ENCODE measurements at places on chromosomes 4 and X.

- no peak for DNase-seq
Measured at GRCh38 chr4:22969287-22969896, 276.7 kb downstream of the GBA3 start.

DNA sequence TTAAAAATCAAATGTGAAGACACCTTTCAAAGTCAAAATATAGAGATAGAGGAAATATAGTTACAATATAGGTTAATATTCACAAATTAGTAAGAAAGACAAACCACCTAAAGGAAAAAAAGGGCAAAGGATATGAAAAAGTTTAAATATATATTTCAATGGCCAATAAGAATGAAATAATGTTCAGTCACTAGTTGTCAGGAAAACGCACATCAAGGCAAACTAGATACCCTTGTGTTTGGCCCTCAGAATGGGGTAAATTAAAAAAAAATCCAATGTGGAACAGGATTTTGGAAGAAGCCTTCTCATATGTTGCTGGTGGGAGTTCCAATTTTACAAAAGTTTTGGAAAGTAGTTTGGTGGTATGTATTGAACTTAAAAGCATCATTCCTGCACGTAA is 2.4 kb downstream of the ZNF41 start:
- no peak for DNase-seq

- DNase-seq, result no peak
Measured at GRCh38 chr4:170657761-170658160, 568.0 kb upstream of the AADAT start.

DNA sequence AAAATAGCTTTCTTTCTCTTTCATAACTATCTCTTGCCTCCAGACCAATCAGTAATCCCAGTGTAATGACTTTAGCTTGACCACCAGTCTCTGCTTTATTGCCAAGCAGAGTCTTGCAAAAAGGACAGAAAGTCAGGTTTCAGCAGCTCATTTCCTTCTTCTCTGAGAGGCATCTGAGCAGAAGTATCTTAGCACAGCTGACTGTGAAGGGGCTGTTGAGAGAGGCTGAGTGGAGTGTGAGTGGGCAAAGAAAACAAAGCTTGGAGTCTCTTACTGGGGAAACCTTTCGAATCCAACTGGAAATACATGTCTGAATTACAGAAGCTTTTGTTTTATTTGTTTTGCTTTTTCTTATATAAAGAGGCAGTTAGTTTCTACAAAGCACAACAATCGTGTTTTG is 170.3 kb upstream of the IGFBP7 start:
- no peak for DNase-seq

GRCh38 chr4:128560754-128561495 is 248.6 kb upstream of the JADE1 start:
- no peak for DNase-seq

- no peak for DNase-seq
Measured at GRCh38 chr4:7632971-7633370, 198.2 kb upstream of the PSAPL1 start.

DNA sequence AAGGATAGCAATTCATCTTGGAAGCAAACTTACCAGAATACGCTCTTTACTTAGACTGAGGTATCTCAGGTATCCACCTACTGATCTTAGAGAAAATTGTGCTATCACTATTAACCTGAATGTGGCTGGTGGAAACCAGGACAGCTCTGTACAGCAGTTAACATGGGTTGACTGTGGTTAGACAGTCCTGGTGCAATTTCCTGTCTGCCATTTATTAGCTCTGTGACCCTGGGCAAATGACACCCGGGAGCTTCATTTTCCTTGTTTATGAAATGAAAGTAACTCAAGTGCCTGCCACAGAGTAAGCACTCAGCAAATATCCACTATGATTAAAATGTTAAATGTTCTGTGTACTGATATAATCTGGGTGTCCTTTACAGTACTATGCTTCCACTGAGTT is 60.0 kb downstream of the SMC1A start:
- no peak for DNase-seq

DNA sequence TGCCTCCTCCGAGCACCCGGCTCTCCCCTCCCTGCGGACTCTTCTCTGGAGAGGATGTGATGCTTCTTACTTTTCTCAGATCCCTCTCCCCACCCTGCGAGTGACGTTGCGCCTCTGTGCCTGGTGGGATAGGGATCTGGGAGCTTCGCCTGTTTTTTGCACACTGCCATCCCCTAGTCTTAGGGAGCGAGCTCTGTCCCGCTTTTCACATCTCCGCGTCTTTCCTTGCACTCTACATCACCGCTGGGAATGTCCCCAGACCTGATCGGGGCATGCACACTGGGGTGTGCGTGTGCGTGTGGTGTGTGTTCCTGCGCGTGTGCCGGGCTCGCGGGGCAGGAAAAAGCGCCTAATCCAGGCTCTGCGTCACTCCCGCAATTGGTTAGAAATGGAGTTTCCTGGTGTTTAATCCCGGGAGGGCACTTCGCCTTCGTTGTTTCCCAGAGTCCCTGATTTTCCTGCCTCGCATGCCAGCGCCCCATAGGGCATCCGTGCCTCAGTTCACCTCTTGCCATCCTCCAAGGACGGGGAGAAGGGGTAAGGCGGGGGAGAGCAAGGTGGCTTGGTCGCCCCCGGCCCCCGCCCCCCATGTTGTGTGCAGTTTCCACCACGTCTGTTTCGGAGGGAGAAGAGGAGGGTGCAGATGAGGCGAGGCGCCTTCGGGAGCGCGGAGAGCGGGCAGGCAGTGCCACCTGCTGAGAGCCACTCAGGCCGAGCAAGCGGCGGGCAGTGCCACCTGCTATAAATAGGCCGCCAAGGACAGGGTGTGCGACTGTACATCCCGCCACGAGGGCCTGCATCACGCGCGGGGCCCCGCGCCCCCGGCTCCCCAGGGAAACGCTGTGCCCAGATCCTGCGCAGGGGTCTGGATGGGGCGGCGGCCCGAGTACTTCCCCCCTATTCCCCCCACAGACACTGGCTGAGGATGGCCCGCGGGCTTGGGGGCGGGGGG is 759 bp upstream of the TBC1D1 start:
- no peak for DNase-seq

- no peak for DNase-seq
Measured at GRCh38 chr4:13989501-13989900, 362.0 kb upstream of the BOD1L1 start.

DNA sequence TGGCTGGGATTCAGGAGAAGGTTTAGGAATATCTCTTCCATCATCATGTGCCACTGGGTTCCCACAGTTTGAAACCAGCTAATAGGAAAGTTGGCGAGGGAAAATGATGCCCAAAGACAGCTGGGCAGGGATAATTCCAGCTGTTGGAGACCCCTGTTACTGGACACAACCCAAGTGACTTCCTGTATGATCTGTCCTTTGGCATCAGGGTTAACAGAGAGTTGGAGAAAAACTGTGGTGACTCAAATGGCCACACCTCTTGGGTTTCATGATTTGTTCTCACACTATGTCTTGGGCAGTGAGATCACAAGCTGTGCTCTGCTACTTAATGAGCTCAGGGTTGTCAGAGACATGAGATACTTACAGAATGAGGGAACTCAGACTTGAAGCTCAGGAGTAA is 3.8 kb downstream of the FGF16 start:
- no peak for DNase-seq

DNA sequence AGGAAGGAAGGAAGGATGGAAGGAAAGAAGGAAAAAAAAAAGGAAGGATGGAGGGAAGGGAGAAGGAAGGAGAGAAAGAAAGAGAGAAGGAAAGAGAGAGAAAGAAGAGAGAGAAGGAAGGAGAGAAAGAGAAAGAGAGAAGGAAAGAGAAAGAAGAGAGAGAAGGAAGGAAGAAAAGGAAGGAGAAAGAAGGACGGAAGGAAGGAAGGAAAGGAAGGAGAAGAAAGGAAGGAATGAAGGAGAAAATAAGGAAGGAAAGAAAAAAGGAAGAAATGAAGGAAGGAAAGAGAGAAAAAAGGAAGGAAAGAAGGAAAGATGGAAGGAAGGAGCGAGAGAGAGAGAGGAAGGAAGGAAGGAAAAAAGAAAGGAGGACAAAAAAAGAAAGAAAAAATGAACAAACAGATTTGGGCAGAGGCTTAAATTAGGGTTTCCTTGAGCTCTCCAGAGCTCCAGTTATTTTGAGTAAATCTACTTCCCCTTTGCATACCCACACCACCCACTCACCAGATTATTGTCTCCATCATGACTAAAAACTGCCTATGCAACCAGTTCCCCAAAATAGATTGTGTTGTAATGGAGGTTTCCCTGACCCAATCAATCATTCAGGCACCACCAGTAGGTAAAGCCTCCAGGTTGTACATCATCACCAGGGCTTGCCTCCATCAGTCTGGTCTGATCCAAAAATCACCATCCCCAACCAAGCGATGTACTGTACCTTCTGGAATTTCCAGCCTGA is 1722.9 kb upstream of the PCDH10 start:
- DNase-seq, result no peak

DNA sequence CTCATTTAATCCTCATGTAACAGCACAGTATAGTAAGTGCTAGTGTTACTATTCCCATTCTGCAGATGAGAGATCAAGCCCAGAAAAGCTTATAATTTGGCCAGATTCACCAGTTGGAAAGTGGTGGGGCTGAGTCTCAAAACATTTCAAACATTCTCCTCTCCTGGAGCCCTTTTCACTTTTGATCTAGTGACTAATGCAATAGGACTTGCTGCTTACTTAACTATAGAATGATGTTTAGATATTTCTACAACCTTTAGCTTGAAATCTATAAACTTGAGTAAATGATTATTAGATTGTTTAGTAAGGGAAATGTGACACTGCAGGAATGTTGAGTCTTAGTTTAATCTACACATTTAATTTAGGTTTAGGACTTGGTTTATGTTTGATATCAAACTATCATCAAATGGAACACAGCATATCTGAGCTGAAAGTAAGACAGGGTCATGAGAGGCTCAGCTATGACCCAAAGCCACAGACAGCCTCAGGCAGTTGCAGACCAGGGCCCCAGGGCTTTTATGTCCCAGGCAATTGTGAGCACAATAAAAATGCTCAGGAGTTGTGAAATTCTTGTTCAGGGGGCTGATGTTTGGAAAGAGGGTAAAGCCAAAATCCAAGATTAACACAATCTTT is 199.5 kb upstream of the HS3ST1 start:
- DNase-seq, result no peak

GRCh38 chrX:120560405-120560841 is 339 bp downstream of the CUL4B start:
- peak; percentile 40 for DNase-seq

DNA sequence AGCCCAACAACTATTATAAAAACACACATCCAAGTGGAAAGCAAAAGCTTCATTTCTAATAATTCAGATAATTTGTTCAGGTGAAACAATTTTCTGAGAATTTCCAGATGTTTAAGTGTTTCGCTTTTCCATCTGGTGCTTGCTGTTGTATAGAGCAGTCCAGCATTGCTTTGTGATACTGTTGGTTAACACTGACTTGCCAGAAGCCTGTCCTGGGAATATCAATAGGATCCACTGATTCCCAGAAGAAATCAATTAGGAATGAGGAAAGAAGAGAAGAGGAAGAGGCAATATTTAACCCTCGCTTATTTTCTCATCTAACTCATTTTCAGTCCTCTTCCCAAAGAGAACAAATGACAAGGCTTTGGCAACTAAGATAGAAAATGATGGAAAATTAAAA is 94.9 kb upstream of the DDIT4L start:
- no peak for DNase-seq

DNA sequence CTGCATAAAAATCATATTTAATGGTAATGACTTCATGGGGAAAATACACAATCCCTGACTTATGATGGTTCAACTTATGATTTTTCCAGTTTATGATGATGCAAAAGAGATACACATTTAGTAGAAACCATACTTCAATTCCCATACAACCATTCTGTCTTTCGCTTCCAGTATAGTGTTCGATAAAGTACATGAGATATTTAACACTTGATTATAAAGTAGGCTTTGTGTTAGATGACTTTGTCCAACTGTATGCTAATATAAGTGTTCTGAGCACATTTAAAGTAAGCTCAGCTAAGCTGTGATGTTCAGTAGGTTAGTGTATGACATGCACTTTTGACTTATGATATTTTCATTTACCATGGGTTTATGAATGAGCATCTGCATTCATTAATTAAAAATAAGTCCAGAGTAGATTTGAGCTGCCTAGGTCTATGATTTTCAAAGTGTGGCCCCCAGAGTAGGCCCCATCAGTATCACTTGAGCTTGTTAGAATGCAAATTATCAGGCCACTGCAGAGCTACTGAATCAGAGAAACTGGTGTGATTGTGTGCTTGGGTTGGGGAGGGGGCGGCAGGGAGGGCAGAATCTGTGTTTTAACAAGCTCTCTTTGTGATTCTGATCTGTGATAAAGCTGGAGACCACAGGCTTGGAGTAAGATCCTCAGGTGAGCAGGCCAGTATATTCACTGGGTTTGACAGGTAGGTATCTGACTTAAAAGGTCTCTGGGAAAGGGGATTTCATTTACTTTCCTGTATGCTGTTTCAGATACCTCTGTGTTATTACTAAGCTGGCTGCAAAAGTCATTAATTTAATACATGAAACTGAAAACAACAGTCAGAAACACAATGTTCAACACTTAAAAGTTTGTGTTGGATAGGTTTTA is 8.4 kb downstream of the ATP10D start:
- no peak for DNase-seq

- no peak for DNase-seq
Measured at GRCh38 chr4:107148904-107149303, 112.8 kb upstream of the DKK2 start.

DNA sequence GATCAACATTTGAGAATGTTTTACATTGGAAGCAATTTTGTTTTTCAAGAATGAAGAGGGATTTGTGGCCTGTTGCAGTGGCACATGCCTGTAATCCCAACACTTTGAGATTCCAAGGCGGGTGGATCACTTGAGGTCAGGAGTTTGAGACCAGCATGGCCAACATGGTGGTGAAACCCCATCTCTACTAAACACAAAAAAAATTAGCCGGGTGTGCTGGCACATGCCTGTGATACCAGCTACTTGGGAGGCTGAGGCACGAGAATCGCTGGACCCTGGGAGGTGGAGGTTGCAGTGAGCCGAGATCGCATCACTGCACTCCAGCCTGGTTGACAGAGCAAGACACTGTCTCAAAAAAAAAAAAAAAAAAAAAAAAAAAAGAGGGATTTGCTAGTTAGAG is 127.8 kb downstream of the RPA4 start:
- no peak for DNase-seq

GRCh38 chr4:160352637-160353036 is 1249.8 kb downstream of the RAPGEF2 start:
- DNase-seq, result no peak

DNA sequence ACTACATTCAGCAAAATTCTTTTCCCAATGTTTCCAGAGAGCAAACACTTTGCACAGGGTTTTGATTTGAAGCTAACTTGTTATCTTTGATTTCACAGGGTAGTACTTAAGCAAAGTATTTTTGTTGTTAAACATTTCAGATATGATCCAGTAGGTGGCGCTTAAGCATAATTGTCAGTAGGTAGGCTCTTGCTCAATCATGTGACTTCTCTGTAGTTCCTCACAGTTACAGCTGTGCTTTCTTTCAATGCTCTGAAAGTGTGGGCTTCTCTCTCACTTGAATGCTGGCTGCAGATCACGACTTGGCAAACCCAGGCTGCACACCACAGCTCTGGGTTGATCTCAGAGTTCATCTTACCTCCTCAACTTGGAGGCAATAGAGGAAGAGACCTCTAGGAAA is 1016.5 kb downstream of the SH3BGRL start:
- no peak for DNase-seq

- no peak for DNase-seq
Measured at GRCh38 chrX:88170553-88170952, 576.5 kb upstream of the CPXCR1 start.

GRCh38 chr4:110041735-110042134 is 129.1 kb downstream of the EGF start:
- no peak for DNase-seq
